Heart right ventricle (tissue), 16 donors: ENCODE measurements at places on chromosomes 6 and 20. TPM values are rescaled to one million over a fixed set of nuclear protein-coding genes. Genes with fewer than 3 reads are reported as not detected.

GRCh38 chr20:38290829-38291814 lies 12.8 kb upstream of the BPI start:
- peak; percentile 50 for DNase-seq

GRCh38 chr6:158920311-158920905 lies 79.6 kb downstream of the RSPH3 start:
- DNase-seq, result no peak

The LRRC73 gene
- polyA plus RNA-seq, result 1.9 TPM

- no peak for DNase-seq
These were observed 71.9 kb upstream of the PLCB4 start for GRCh38 chr20:8996817-8997512.

The OR14J1 gene
- not detected for polyA plus RNA-seq

The ACTL10 gene
- 1.2 TPM for polyA plus RNA-seq

- peak; percentile 11 for DNase-seq
These were observed 1.3 kb upstream of the SLC35D3 start for GRCh38 chr6:136920671-136921380.

- no peak for DNase-seq
These were observed 323.0 kb downstream of the ESR1 start for GRCh38 chr6:152130441-152130840.

DNA sequence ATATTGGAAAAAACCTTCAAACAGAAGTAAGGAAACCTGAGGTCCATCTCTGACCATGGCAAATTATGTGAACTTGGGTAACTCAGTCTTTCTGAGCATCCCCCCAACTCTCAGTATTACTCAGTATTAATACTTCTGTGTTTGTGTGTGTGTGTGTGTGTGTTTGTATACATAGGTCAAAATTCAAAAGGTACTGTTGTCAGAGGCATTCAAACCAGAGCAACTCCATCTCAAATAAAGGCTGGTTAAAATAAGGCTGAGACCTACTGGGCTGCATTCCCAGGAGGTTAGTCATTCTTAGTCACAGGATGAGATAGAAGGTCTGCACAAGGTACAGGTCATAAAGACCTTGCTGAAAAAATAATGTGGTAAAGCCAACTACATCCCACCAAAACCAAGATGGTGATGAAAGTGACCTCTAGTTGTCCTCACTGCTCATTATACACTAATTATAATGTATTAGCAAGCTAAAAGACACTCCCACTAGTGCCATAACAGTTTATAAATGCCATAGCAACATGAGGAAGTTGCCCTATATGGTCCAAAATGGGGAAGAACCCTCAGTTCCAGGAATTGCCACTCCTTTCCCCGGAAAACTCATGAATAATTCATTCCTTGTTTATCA lies 33.3 kb upstream of the SLC22A16 start:
- DNase-seq, result no peak

DNA sequence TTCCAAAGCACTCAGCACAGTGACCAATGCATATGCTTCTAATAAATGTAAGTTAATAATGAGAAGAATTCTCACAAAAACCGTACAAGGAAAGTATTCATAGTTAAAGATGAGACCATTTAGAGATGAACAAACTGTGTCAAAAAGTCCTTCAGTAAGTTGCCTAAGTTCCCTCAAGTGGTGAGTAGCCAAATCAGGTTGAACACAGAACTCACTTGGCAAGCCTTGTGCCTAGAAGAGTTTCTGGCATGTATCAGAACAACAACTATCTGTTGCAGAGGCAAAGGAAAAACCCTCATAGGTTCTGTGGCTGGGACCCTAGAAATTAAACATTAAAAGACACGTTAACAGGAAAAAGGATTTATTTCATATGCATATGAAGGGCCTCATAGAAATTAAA lies 129.6 kb upstream of the DOK5 start:
- DNase-seq, result no peak

The VSX1 gene
- 0.16 TPM for polyA plus RNA-seq

The HLA-E gene
- polyA plus RNA-seq, result 263 TPM

The PCSK2 gene
- 0.44 TPM for polyA plus RNA-seq

The CDK5RAP1 gene
- polyA plus RNA-seq, result 42.6 TPM

The WFDC2 gene
- polyA plus RNA-seq, result 0.55 TPM

DNA sequence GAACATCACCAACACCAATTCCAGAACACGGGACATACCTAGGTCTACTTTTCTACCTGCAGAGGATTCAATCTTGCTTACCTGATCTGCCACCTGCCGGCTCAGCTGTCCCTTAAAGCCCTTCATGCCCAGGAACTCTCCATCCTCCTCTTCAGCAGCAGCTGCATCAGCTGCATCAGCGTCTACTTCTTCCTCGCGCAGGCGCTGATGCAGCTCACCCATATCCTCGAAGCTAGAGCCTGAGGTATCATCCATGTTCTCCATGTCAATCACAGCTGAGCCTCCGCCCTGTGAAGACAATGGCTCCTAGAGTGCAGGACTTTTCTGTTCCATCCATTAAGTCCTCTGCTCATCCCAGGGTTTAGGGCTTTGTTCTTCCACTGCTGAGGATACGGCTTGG lies 918 bp downstream of the YIPF3 start:
- no peak for DNase-seq

- no peak for DNase-seq
These were observed 9.6 kb downstream of the DSTN start for GRCh38 chr20:17579369-17580039.

- DNase-seq, result no peak
These were observed 84.5 kb downstream of the MAP3K7 start for GRCh38 chr6:90502381-90502780.

DNA sequence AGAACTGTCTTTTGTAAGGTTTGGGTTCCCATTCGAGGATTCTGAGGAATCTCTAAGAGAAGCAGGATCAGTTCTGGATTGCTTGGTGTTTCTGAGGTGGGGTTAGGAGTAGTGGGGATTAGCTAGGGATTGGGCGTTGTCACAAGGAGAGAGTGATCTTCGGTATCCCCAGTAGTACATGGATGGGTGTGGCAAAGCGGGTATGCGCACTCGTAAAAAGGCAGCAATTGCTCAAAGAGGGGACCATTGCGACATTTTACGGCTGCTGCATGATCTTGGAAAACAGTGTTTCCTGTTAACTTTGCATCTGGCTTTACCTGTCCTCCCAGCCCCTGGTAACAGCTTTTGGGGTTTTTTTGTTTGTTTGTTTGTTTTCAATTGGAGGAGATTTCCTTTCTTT lies 9.7 kb upstream of the ZSCAN9 start:
- no peak for DNase-seq

DNA sequence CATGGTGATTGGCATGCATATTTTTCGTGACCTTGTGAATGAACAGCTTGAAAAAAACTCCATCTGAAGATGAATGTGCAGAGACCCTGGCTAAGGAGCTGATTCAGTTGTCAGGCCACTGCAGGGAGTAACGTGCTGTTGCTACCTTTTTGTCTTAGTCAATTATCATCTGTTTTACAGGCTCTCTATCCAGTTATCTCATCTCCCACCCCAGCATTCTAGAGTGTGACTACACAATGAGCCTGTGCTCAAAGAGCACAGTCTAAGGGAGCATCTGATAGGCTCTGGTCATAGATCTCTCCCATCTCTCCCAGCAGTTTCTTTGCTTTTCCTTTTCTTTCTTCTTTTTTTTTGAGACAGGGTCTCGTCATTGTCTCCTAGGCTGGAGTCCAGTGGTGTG lies 45.5 kb downstream of the NDRG3 start:
- no peak for DNase-seq

GRCh38 chr6:227074-227782 lies 65.1 kb upstream of the DUSP22 start:
- DNase-seq, result no peak

The MMP24 gene
- polyA plus RNA-seq, result 0.09 TPM

- no peak for DNase-seq
These were observed 65.5 kb downstream of the SMOC2 start for GRCh38 chr6:168506460-168506859.

GRCh38 chr6:27312146-27312949 lies at the start of gene POM121L2:
POM121L2 (minus strand) TSS chr6:27312273; CDS start chr6:27312170, 103 bp downstream.
- DNase-seq, result peak; percentile 13

The DDO gene
- polyA plus RNA-seq, result 11.0 TPM

The C6orf141 gene
- polyA plus RNA-seq, result 1.5 TPM

The TRIM40 gene
- not detected for polyA plus RNA-seq

DNA sequence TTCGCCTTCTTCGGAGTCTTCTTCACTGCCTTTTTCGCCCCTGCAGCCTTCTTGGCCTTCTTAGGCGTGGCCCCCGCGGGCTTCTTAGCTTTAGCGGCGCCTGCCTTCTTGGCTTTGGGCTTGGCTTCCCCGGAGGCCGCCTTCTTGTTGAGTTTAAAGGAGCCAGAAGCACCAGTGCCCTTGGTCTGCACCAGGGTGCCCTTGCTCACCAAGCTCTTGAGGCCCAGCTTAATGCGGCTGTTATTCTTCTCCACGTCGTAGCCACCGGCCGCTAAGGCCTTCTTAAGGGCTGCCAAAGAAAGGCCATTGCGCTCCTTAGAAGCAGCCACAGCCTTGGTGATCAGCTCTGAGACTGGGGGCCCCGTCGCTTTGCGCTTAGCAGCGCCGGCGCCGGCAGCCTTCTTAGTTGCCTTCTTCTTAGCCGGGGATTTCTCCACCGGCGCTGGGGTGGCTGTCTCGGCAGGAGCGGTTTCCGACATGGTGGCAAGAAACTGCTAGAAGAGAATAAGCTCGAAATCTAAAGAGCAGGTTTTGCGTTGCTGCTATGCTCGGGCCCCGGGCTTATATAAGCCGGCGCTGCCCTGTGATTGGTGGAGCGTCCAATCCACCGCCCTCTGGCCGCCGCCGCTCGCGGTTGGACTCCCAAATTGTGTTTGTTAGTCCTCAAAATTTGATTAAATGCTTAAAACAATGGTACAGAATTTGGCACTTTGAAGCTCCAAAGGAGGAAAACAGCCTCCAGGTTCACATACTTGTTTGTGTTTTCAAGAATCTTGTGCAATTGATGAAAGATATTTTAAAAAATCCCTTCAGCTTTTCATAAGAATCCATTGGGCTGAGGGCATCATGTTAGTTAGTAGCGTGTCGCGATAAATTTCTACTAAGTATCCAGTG lies 44.9 kb downstream of the OR2B2 start:
- DNase-seq, result peak; percentile 67

- no peak for DNase-seq
These were observed 108.4 kb downstream of the JAG1 start for GRCh38 chr20:10565191-10565921.

DNA sequence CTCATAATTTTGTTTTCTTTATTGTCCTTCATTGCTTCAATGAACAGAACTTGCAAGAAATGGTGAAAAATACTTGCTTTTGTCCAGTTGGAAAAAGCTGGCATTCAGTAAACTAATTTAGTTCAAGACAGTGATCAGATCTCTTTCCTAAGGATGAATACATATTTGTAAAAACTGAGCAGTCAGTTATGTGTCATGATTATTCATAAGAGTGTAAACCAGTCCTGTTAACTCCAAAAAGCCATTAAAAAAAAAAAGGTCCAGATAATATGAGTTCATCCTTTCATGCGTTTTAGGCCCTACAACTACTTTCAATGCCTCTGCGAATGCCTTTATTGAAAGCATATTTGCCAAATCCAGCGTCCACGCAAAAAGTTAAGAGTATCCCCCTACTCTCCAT lies 609 bp downstream of the PGM3 start:
- no peak for DNase-seq

The WFDC10B gene
- polyA plus RNA-seq, result not detected

The SRMS gene
- not detected for polyA plus RNA-seq

The OR2H2 gene
- not detected for polyA plus RNA-seq

GRCh38 chr20:34431168-34431567 lies 68.1 kb downstream of the ITCH start:
- no peak for DNase-seq

GRCh38 chr20:37254114-37254878 lies 7.3 kb downstream of the GHRH start:
- no peak for DNase-seq

The DEFB114 gene
- polyA plus RNA-seq, result not detected

DNA sequence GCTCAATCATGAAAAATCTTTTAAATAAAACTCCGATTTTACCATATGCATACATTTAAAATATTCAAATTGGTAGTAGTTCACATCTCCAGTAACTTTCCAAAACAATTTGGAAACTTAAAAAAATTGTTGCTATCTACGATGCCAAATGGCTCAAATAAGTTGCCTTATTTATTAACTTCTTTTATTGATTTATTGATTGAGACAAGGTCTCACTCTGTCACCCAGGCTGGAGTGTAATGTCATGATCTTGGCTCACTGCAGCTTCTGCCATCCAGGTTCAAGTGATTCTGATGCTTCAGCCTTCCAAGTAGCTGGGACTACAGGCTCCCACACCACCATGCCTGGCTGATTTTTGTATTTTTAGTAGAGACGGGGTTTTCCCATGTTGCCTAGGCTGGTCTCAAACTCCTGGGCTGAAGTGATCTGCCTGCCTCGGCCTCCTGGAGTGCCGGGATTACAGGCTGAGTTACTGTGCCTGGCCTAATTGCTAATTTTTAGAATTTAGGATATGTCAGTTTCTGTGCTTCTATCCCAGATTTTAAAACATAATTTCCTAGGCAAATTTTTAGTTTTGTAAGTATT lies 12.9 kb downstream of the NKX2-4 start:
- no peak for DNase-seq

- no peak for DNase-seq
These were observed 72.1 kb downstream of the GFRAL start for GRCh38 chr6:55399351-55399750.

DNA sequence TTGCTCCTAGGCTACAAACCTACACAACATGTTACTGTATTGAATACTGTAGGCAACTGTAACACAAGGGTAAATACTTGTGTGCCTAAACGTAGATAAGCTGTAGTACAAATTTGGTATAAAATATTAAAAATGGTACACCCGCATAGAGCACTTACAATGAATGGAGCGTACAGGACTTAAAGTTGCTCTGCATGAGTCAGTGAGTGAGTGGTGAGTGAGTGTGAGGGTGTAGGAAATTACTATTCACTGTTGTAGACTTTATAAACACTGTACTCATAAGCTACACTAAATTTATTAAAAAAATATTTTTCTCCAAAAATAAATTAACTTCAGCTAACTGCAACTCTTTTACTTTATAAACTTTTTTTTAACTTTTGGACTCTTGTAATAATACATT lies 391.6 kb downstream of the ADGRB3 start:
- DNase-seq, result no peak

The TRAPPC3L gene
- 0.03 TPM for polyA plus RNA-seq

The TSPO2 gene
- not detected for polyA plus RNA-seq

DNA sequence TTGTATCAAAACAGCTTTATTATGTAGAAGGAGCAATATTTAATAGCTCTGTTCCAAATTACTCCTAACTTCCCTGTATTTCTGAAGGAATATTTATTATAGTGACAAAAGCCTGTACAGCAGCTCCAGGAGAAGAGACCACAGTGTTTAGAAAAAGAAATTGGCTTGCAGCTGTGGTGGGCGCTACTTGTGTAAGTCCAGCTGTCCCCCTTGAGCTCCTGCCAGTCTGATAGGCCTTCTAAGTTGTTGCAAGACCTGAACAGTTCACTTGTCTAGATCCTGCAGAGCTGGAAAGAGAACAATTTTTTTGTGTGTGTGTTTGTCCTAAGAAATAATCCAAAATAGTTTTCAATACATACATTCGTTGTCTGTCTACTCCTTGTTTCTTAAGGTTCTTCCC lies 86.6 kb downstream of the JARID2 start:
- no peak for DNase-seq

DNA sequence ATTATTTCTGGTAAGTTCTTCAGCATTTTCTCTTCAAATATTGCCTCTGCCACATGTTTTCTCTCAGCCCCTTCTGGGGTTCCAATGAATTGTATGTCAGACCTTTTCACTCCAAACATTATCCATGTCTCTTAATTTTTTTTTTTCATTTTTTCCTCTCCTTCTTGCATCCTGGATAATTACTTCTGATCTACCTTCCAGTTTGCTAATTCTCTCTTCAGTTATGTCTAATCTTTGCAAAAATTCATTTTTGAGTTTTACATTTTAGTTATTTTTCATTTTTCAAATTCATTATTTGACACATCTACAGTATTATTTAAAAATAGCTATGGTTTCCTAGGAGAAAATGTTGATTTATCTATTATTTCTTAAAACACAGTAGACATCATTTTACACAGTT lies 271.7 kb downstream of the TFAP2B start:
- DNase-seq, result no peak

The KIAA1755 gene
- polyA plus RNA-seq, result 2.9 TPM
